ENCODE measurements at places on chromosomes 11 and 22.

DNA sequence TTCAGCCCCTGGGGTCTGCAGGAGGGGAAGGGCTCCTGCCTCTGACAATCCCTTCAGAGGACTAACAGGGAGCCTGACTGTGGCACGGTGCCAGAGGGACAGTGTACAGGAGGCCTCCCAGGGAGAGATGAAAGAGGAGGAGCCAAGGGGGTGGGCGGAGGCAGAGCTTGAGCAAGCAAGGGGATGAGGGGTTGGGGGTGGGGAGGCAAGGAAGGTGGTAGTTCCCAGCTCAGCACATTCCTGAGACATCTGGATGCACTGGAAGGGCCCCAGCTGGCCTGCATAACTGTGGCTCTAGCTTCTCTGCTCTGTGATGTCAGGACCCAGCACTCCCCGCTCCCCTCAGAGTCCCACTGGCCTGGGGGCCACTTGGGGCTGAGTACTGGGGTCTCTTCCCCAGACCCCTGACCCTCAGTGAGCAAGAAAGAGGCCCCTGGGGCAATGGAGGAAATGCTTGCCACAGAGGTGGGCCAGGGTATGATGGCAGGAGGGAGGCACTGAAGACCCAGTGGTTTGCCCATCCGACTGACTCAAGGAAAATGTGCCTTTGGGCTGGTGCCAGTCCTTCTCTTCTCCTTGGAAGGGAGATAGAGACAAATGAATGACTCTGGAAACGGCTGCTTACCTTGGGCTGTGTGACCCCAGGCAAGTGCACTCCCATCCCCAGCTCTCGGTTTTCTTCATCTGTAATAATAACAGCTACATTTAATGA, 13.3 kb downstream of the CREB3L1 start:
- no peak for ATAC-seq

GRCh38 chr22:27799015-27799826, 2.3 kb downstream of the MN1 start:
- no peak for ATAC-seq

- ATAC-seq, result no peak
These were observed 20.7 kb downstream of the GRIK4 start for GRCh38 chr11:120532082-120532831.

GRCh38 chr11:78253797-78254196, 65.1 kb downstream of the USP35 start:
- ATAC-seq, result no peak

DNA sequence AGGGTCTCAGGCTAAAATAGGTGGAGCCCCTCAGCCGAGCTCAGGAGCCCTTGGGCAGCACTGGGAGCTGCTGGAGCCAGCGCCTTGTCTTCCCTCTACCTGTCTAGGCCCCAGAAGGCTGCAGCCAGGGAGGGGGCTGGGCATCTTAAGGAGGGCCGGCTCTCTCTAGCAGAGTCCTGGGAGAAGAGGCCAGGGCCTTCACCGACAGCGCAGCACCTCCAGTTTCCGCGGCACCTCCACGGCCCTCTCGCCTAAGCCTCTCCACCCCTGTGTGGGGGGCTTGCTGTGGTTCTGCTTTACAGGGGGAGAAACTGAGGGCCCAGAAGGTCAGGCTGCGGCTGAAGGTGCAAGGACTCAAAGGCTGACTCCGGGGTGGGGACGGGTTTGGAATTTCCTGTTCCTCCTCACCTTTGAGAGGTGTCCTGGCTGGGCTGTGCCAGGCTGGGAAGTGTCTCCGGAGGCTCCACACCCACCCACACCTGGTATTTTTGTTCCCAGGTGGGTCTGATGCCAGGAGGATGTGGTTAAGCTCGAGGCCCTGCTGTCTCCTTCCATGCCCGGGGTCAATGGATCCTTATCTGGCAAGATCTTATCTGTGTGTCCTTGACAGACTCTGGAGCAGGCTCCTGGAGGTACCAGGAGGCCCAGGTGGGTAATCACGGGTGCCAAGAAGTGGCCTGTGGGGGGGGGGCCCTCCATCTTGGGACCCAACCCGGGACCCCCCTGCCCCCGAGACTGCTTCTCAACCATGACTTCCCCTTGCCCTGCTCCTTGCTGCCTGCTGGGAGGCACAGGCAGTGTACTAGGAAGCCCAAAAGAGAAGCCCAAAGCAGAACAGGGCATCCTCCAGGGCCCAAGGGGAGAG, 95.3 kb upstream of the FGF3 start:
- no peak for ATAC-seq

- peak; percentile 17 for ATAC-seq
These were observed 1.4 kb upstream of the GGA1 start for GRCh38 chr22:37607010-37607934.

DNA sequence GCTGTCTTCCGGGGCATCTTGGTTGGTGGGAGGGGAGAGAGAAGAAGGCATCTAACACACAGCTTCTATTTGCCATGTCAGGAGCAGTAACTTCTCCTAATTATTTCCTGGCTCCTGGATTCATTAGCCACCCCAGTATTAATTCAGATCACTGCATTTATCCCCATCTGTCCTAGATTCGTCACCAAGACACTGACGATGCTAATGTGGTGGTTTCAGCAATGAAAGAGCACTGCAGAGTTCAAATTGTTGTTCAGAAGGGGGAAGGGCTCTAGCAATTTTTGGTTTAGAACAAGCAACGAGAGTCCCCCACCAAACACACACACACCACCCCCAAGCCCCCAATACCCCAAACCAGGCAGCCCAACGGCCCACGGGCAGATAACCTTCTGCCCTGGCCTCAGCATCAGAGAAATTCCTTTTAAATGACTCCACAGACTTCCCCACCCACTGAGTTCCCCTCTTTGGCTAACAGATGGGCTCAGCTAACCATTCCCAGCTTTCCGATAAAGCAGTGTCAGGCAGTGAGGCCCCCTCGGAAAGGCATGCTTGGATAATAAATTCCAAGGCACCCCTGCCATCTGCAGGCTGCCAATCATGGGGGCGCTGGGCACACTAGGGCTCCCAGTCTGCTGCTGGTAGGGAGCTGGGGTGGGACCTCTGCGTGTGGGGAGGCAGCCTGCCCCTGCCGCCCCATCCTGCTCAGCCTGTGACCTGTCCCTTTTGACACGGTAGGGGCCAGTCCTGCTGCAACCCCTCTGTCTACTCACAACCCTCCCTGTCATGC, 453.5 kb downstream of the MIAT start:
- no peak for ATAC-seq

GRCh38 chr11:14042686-14043465, 80.4 kb downstream of the SPON1 start:
- ATAC-seq, result no peak

- no peak for ATAC-seq
These were observed 76.1 kb downstream of the C11orf58 start for GRCh38 chr11:16814410-16815046.
